PC-9 (cell line): ENCODE measurements at places on chromosomes 6 and 20. TPM values are rescaled to one million over a fixed set of nuclear protein-coding genes. Genes with fewer than 3 reads are reported as not detected.

GRCh38 chr6:33508935-33509926 lies 54.9 kb downstream of the ZBTB9 start:
- no peak overlapping the region for H3K4me3 ChIP-seq
- no peaks in the 10 kb centered on the region for H3K36me3 ChIP-seq
- DNase-seq: no peak

DNA sequence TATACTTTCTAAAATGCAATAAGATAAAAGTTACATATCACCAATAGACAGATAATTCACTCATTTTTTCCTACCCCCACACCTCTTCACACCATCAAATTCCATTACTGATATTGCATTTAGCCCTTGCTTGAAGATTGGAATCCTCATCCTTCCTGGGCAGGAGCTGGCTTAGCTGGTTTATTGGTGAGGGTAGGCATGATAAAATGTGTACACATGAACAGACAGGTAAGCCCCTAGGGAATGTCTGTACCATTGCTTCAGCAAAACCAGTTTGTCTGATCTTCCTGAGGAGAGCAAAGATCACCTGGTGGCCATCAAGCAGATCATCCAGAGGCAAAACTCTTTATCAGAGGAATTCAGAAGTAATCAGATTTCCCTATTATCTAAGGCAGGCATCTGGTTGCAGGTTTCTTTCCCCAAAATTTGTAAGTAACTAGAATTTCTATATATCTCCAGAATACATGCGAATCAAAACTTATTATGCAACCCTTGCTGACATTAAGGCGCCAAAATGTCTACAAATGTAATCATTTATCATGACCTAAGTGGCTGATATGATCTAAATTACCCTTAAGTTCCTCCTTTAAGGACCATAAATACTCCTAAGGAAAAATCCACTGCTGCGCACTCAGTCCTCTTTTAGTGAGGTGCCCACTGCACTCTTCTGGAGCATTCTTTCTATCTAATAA lies 6.6 kb upstream of the FABP7 start:
- H3K36me3 ChIP-seq: no peaks in the 10 kb centered on the region
- no peak overlapping the region for H3K4me3 ChIP-seq
- H3K27me3 ChIP-seq: no peaks in the 10 kb centered on the region
- no peak overlapping the region for H3K27ac ChIP-seq

- no peak overlapping the region for H3K27ac ChIP-seq
- H3K27me3 ChIP-seq: peaks cover 17% of the 10 kb centered on the region; the same call in 1 of the 2 replicates
- no peaks in the 10 kb centered on the region for H3K36me3 ChIP-seq
- H3K4me3 ChIP-seq: no peak overlapping the region
These were observed 931 bp upstream of the MTCL3 start for GRCh38 chr6:127520066-127520465.

DNA sequence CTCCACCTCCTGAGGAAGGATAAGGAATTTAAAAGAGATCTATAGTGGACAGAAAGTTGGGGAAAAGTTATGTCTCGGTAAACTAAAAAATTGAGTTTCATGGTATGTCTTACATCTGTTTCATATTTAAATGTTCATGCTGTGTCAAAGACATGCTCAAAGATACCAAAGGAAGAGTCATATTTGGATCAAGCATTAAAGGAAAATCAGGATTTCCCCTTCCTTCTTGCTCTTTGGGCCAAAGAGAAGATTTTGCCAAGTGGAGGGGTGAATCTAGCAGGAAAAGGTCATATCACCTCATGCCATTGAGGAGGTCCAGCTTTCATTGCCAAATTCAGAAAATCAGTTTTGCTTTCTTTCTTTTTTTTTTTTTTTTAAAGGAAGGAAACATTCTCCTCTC lies 192.4 kb downstream of the OGFRL1 start:
- peaks cover 31% of the 10 kb centered on the region for H3K4me1 ChIP-seq
- no peak overlapping the region for H3K4me3 ChIP-seq
- H3K27me3 ChIP-seq: no peaks in the 10 kb centered on the region
- H3K27ac ChIP-seq: no peak overlapping the region

DNA sequence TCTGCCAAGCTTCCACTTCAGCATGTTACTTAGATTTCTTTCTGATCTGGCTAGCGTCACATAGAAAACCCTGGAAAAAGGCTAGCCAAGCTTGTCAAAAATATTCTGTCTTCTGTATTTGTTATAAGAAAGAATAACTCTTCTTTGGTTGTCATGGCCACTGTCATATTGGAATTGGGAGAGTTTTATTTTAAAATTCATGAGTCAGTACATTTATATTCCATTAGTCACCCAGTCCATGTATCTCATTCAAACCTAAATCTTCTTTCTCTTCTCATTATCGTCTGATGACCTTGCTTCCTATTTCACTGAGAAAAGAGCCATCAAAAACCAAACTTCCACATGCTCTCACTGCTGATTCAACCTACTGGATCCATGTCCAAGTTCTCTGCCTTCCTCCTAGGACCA lies 65.7 kb downstream of the EPM2A start:
- no peaks in the 10 kb centered on the region for H3K4me1 ChIP-seq
- no peaks in the 10 kb centered on the region for H3K27me3 ChIP-seq
- H3K36me3 ChIP-seq: no peaks in the 10 kb centered on the region
- H3K27ac ChIP-seq: no peak overlapping the region
- DNase-seq: no peak

DAAM2 gene
- not detected in 2 replicates for total RNA-seq

SLC44A4 gene
- total RNA-seq: 44.4 and 44.9 TPM in 2 replicates
